Inflammatory macrophage treated with lipopolysaccharide for 1 hour (primary cell): ENCODE measurements at places on chromosomes 6 and 20.

GRCh38 chr20:8587810-8588209, 455.7 kb downstream of the PLCB1 start:
- no peak for DNase-seq

DNA sequence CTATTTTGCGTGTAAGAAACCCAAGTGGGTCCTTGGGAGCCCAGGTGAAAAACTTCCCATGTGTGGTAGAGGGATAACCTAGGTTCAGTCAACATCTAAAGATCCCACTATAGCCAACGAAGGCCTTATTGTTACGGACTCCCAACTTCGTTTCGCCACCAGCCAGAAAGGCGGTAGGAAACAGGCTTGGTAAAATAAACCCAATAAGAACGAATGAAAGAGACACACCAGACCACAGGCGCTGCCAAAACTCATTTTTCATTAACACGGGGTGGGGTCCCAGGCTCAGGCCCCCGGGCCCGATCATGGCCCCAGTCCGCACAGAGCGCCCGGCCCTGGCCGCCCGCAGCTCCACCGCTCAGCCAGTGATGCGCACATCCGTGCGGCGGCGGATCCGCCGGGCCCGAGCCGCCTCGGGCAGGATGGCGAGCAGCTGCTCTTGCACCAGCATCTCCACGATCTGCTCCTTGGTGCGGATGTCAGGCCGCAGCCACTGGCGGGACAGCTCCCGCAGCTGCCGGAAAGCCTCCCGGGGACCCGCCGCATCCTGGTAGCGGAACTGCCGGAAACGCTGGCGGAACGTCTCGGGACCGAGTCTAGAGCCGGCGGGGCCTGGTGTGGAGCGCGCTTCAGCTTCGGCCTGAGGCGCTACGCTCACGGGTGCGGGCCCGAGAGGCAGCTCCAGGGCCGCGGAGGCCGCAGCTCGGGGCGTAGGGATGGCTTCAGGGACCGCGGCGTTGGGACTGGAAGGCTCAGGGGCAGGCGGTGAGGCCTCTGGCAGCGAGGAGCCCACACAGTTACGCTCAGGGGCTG, 709 bp downstream of the SCAND1 start:
- peak; percentile 25 for DNase-seq

GRCh38 chr6:131362070-131362469, 211.0 kb upstream of the ARG1 start:
- DNase-seq: no peak

DNA sequence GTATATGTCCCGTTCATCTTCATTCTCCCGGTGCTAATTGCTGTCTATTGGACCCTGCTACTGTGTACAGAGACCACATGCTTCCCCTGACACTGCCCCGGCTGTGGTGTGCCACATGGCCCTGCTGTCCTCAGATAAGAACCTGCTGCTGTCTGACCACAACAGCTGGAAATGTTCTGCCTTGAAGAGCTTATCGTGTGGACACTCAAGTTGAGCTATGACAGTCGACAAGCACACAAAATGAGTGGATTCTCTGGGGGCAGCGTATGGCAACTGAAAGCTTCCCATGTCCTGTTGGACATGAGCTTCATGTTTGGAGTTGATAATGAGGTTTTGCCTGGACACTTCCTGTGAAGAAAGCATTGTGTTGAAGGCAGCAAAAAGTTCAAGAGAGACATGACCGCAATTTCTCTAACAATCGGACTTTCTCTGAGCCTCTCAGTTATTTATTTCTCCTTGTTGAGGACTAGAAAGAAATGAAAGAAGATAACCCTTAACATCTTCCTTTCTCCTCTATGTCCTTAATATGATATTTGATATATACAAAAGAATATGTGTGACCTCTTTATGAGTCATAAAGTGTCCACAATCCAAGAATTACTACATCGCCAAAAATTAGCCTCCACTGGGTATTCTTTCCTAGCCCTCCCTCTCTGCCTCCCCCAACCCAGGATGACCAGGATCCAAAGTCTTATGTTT, 187.1 kb upstream of the TCF21 start:
- no peak for DNase-seq

DNA sequence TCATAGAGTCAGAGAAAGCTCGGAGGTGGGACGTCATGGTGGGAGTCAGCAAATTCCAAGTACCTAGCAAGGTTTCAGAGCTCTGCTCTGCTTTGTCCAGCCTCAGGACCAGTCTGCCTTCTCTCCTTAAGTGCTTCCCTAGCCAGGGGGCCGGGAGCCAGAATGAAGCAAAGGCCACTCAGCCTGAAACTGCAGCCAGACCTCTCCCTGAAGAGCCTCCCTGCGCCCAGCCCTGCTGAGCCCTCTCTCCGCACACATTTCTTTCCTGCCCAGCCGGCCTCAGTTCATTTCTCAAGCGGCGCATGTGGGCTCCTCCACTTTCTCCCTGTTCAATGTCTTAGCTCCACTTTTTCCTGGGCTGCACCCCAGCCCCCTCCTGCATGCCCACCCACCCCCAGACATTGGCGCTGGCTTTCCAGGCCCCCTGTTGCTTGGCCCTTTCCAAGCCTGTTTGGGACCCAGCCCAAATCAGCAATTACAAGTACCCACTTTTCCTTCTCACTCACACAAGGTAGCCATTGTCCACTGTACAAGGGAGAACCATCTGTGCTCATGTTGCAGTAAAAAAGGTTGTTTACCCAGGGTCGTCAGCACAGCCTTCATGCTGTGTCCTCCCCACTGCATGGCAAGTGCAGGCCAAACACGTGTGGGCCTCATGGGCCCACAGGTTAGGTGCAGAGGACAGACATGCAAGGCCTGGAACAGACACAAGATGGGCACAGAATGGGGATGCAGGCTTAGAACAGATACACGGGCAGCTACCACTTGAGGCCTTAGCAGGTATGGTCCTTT, 147.1 kb downstream of the MRPL14 start:
- no peak for DNase-seq

GRCh38 chr6:158536084-158536890, 23.6 kb upstream of the TMEM181 start:
- DNase-seq: peak; percentile 74
